ENCODE measurements at places on chromosomes 6 and 20. TPM values are rescaled to one million over a fixed set of nuclear protein-coding genes. Genes with fewer than 3 reads are reported as not detected.

LAMP5 gene
- not detected for total RNA-seq

KIAA0408 gene
- 2.7 TPM for total RNA-seq

EFCAB8 gene
- 0.37 TPM for total RNA-seq

FOXA2 gene
- not detected for total RNA-seq

GMDS gene
- total RNA-seq: 33.2 TPM

SLC12A5 gene
- total RNA-seq: 0.49 TPM

Data from activated CD4-positive, alpha-beta T cell treated with anti-CD3 and anti-CD28 coated beads for 36 hours (primary cell).